ENCODE measurements at places on chromosomes 1 and 21.

DNA sequence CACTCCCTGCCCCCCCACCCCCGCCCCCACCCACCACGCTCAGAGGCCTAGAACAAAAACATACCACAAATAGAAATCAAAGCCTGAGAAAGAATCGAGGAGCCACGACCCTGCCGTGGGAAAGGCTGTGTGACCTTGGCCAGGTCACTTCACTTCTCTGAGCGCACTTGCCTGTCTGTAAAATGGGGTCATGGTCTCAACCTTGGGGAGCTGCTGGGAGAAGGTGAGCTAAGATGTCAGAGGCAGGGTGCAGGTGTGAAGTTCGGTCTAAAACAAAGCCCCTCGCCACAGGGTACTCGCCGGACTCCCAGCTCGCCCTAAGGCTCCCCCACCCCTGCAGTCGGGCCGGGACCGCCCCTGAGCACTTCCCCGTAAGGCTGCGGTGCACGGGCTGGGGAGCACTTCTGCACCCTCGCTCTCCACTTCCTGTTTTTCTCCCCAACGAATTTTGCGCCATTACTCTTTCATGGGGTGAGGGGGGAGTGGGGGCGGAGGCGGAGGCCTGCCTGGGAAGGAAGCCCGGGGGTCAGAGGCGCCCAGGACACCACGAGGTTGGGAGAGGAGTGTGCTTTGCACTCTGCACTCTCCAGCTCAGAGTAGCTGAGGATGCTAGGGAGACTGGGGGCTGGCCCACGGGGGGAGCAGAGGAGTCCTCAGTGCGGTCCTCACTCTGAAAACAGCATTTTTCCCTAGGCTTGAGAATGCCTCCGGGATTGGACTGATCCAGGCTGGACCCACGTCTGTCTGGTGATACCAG, 21.9 kb upstream of the PIK3CD start:
- DNase-seq: peak; percentile 50

DNA sequence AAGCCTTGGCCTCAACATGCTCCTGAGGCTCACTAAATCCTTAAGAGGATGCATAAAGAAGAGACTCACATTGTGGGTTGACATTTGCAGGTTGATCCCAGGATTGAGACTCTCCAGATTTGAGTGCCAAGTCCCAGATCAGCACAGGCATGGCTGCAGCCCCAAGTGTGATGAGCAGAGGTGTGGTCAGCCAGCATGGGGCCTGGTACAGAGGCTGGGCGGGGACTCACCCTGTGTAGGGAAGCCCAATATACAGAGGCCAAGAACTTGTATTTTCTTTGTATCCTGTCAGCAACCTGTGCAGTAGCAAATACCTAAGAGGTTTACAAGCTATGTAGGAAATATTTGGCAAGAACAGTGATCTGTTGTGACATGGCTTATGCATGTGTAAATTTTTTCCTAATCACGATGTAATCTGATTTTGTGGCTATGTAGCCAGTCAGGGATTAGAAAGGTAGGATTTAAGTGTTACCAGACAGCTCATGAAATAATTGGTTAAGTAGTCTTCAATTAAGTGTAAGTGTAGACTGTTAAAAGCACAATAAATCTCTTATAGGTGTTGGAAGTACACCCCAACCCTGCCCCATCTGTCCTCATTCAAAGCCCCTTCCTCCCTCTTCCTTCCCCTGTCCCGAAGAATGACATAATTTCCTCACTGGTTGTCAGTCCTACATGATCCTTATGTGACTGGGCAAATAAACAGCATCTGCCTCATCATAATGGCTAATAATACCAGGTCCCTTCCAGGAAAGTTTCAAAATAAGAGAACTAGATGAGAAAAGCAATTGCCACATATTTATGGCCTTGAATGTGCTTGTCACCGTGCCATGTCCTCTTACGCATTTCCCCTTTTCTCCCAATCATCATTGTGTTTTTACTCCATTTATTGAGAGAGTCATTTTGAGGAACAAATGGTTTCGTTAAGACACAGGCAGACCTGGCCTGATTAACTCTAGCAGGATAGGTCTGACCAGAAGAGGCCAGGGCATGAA, 120.9 kb downstream of the HLX start:
- DNase-seq: no peak

DNA sequence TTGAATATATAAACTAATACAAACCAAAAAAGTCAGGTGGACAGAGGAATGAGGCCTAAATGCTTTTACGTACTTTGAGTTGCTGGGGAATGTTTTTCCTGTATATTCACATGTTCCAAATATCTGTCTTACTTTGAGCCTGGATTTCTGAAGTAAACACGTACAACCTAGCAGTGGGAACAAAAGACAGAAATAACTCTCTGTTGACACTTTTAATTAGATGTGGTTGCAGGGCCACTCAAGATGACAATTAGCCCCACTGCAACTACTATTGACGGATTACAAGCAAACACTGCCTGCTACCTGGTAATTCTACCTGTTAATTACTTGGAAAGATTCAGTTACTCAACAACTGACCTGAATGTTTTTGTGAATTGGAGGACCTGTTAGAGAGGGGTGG, 196.9 kb downstream of the TTLL7 start:
- DNase-seq: no peak

- DNase-seq: no peak
These were observed 32.7 kb downstream of the HSD17B7 start for GRCh38 chr1:162823231-162823630.

- DNase-seq: no peak
These were observed 36.2 kb downstream of the UMODL1 start for GRCh38 chr21:42107177-42107880.

GRCh38 chr21:28336314-28336713, 656.4 kb downstream of the LTN1 start:
- DNase-seq: no peak

GRCh38 chr1:34055818-34056217, 109.2 kb downstream of the CSMD2 start:
- no peak for DNase-seq

GRCh38 chr1:198465201-198466144, 75.0 kb downstream of the ATP6V1G3 start:
- DNase-seq: no peak

- no peak for DNase-seq
These were observed 9.8 kb downstream of the PEX14 start for GRCh38 chr1:10484521-10484920.

- DNase-seq: no peak
These were observed 31.6 kb downstream of the PDE9A start for GRCh38 chr21:42685036-42685435.

DNA sequence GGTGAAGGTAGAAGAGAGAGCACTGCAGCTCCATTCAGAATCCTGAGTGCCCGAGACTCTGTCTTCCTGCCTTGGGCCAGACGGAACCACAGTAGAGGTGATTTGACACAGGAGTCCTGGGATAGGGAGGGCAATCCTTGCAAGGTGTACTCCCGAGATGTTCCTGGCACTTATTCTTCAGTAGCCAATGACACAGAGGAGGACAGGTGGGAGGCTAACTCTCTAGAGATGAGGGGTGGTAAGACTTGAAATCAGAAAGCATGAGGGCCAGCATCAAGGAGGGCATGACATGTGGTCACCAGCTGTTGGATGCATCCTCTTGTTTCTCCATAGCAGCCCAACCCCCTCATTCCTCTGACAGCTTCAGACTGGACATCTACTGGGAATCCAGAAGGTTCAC, 56.3 kb downstream of the CSMD2 start:
- no peak for DNase-seq

- DNase-seq: no peak
These were observed 67.5 kb upstream of the SH3GLB1 start for GRCh38 chr1:86636898-86637297.

DNA sequence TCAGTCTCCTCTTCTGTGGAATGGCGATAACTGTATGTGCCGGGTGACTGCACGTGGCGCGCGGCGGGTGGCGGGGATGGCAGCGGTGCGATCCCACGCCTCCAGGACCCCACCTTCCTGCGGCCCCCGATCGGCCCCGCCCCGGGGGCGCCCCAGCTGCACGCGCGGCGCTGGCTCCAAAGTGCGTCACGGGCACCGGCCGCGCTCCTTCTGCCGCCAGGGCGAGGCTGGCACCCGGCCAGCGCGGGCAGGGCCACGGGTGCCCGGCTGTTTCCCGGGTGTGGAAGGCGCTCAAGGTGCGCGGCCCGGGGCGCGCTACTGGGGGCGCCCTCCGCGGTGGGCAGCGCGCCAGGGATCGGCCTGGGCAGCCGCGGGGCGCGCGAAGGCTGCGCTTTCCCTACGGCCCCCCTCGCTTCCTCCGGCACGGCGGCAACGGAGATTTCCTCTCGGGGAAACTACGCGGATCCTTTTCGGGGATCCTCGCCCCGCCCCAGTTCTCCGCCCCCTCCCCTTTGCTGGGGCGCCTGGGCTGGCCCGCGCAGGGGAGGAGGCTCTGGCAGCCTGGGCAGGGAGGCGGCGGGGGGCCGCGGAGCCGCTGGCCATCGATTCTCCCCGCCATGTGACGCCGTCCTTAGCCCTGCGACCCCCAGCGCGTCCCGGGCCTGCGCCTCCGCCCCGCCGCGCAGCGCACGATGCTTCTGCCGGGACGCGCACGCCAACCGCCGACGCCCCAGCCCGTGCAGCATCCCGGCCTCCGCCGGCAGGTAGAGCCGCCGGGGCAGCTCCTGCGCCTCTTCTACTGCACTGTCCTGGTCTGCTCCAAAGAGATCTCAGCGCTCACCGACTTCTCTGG, at the start of gene EVA1C:
EVA1C (plus strand) TSS at position 545 of the 853 bp plus-strand sequence; CDS start at position 693, 148 bp downstream.
- peak; percentile 63 for DNase-seq

- DNase-seq: no peak
These were observed 138.0 kb downstream of the RABGAP1L start for GRCh38 chr1:174297351-174297750.

DNA sequence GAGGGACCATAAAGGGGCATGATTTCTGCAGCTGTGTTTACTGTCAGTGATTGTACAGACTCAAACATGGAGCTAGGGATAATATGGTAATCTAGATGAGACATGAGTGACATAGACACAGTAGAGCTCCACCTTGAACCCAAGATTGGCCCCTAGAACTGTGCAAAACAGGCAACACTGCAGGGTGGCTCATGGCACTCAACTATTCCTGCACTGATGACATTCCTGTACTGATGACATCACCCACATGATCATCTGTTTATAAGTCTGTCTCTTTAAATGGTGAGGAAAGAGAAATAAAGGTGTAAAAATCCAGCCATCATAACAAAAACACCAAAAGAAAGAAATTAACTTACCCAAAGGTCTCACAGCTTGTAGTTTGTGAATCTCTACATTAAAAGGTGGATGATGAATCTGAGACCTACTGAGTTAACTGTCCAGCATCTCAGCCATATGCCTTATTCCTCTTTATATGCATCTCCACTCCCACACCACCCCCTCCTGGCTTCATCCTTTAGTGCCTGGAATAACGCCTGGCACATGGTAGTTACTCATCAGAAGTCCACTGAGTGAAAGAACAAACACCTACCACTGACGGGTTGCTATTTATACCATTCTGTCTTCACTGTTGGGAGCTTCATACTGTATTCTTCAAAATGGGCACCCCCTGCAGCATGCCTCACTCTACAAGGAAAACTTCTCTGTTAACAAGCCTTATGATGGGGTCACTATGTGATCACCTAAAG, at the start of gene LRRC53:
LRRC53 (minus strand) TSS at position 442 of the 746 bp plus-strand sequence. CDS start 29,262 bp downstream, outside the sequence.
- DNase-seq: no peak

DNA sequence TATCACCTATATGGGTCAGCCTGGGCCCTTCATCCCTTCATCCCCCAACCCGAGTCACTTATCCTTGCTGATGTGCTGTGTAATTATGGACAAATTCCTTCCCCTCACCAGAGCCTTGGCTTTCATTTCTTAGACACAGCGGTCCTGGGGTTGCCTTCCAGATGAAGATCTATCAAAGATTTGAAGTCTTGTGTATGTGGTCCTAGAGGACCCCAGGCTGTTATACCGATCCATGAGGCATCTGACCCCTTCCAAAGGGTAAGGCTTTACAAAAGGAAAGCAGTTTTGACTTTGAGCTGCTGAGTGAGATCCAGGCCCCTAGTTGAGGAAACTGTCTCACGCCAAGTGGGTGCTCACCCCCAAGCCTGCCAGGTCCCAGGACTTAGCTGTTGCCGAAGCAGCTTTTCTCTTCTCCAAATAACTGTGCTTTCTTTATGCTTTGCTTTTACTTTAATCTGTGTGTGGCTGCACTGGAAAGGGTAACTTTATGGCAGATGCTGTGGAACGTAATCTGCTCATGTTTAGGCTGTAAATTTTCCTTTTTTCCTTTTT, 37.6 kb downstream of the MAN1C1 start:
- DNase-seq: no peak

DNA sequence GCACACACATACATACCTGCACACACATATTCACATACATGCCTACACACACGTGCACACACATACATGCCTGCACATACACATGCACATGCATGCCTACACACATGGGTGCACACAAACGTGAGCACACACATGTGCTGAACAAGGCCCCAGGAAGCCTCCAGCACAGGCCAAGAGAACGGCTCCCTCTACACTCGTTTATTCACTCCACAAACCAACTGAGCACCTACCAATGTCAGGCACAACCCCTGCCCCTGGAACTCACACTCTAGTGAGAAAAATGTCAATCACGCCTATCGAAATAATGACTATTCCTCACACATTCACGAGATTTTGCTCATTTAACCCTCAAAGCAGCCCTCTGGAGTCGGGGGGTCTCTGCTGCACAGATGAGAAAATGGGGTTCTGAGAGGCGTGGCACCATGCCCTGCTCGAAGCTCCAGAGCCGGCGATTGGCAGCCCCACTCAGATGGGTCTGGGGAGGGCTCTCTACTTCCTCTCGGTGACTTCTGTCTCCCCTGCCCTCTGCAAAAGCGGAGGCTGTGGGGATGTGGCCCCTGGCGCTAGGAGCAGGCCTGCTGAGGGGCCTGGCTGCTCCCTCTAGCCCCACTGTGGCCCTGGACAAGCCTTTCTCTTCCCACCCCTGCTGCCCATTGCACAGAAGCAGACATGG, 90.2 kb upstream of the RUNX3 start:
- no peak for DNase-seq

- DNase-seq: no peak
These were observed 34.8 kb upstream of the DUSP10 start for GRCh38 chr1:221776495-221777301.

Data from stimulated activated CD4-positive, alpha-beta T cell treated with anti-CD3 and anti-CD28 coated beads, Interleukin-15, amount 100 ng/mL, for 1 hour (primary cell).